ENCODE measurements at places on chromosomes 5 and 9. TPM values are rescaled to one million over a fixed set of nuclear protein-coding genes. Genes with fewer than 3 reads are reported as not detected.

GRCh38 chr5:74201334-74202081, 439.0 kb downstream of the ENC1 start:
- no peak for DNase-seq

- no peak for DNase-seq
Observed at GRCh38 chr9:81814794-81815464, 113.3 kb upstream of the SPATA31D4 start.

The NEURL1B gene
- total RNA-seq: 19.7 TPM

DNA sequence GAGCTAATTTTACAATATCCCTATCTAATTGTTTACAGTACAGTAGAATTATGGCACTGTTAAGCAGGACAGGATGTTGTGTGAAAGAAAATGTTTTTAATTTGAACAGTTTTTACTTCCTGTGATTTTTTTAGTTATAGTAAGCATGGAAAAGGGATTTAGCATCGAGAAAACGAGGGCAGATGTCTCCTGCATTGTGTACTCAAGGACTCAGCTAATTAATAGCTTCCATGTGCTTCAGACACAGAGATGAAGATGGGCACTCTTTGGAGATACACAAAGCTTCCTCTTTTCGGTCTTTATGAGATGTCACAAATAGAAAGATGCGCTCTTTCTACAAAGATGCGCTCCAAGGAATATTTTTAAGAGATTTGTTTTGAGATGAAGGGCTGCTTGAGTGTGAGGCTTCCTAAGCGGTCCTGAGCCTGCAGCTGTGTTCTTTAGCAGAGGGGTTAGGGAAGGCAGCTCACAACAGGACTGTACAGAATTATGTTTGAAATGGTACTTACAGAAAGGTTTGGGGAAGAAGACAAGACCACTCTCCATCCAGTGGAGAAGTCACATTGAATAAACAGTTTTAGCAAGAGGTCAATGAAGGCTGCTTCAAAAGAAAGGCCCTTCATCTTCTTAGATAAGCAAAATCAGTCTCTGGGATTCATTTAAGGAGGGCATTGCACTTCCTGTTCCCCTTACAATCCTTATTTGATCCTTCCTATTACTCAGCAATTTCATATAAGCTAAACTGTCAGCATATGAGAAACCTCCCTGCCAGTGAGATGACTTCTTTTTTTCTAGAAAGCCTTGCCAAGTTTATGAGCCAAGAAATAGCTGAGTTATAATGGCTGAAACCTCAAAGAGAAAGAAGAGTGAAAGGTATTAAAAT, 311.5 kb downstream of the EFNA5 start:
- no peak for DNase-seq

DNA sequence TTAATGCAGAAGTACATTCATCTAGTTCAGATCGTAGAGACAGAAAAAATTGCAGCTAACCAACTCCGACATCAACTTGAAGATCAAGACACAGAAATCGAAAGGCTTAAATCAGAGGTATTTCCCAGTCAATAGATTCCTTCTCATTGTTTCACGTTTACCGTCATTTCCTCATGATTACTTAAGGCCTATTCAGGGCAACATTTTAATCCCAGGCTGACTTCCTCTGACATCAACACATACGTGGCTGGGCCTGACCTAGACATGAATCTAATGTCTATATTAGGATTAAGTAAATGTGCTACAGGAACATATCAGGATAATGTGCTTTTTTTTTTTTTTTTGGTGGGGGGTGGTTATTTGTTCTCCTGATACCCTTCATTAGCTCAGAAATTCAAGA, 107.9 kb downstream of the RASGRF2 start:
- DNase-seq: no peak

The GFI1B gene
- not detected for total RNA-seq

DNA sequence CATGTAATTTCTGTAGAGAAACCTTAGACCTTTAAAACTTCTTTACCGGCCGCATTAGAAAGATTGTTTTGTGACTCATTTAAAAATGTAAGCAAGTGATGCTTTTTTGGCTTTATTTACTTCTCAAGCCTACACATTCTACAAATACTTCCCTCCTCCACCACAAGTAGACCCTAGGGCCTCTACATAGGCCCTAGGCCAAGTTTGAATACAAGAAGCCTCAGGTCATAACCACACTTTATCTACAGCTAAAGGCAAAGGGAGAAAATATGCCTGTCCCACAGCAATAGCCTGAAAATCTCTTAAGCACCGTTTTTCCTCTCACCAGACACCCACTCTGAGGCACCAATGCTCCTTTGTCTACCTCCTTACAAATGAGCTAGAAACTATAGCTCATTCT, 53.9 kb downstream of the CSNK1A1 start:
- DNase-seq: no peak

DNA sequence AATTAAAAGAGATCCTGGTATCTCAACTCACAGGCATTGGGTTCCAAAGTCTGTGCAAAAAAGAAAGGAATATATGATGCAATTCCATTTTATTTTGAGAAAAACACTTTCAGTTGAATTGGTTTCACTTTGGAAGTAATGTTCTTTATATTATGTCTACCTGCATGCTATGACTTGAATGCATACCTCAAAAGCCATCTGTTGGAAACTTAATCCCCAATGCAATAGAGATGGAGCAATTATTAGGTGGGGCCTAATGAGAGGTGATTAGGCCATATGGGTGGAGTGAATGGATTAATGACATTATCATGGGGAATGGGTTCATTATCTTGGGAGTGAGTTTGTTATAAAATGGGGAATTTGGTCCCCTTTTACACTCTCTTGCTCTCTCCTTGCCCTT, 293.3 kb downstream of the CSNK1G3 start:
- no peak for DNase-seq

GRCh38 chr5:10333154-10334006, 20.1 kb upstream of the MARCHF6 start:
- peak; percentile 81 for DNase-seq

The PFN3 gene
- not detected for total RNA-seq

The SLC25A2 gene
- not detected for total RNA-seq

DNA sequence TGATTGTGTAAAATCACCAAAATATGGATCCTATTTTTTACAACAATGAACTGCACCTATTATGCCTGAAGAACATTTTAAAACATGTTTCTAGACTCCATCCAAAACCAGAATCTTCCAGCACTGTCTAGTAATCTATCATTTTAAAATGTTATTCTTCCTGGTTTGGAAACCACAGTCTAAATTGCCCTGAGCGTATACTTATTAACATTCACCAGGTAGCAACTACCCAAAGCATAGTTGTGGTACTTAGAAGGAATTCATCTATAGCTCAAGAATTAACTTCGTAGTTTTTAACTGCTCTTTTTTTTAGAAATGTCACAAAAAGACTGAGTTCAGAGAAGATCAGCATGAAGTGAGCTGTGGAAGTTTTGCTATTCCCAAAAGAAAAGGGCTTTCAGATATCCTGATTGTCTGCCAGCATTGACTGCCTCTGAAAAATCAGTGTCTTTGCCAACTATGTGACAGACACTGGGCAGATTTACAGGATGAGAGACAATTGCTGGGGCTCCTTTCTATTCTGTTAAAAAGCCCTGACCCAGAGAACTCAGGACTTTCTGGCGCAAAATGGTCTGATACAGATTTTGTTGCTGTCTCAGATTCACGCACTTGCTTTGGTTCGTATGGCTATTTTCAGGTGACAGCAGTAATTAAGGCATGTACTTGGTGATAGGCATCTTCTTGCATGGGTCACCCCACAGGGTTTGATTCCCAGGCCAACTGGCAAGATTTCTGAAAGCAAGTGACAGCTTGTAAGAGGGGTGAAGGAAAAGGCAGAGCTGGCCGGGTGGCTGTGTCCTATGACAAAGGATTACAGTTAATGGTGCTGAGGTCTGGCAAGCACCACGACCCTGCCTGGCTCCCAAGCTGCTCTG, 152.5 kb upstream of the RAI14 start:
- no peak for DNase-seq

The PIP5K1B gene
- 27.1 TPM for total RNA-seq

The CYSRT1 gene
- not detected for total RNA-seq

DNA sequence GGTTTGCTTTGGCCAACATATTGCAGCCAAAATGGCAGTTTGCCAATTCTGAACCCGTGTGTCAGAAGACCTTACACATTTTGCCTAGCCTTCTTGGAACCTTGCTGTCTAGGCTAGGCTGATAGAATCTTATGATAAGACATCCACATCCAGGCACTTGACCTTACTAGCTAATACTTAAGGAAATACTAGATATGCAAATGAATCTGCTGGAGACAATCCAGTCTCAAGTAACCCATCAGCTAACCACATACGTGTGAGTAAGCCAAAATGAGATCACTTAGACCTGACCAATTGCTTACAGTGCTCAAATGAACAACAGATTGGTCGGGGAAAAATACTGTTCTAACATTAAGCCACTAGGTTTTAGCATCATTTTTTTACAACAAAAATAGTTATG, 1504.6 kb upstream of the CDH9 start:
- DNase-seq: no peak

DNA sequence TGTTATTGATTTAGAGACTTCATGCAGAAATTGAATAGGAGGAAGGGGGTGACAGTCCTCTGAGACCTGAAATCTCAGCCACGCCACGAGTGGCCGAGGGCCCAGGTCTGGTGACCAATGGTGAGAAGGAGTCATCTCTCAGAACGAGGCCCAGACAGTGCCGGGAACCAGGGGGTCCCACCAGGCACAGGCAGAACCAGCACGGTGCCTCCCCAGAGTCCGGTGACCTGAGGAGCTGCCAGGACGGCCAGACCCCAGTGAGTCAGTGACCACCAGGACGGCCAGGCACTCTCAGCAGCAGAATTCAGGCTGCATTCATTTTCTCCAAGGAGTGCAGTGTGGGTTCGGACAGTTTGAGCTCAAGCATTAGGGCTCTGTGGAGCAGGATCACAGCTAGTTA, 43.8 kb upstream of the NKD2 start:
- DNase-seq: peak; percentile 36

DNA sequence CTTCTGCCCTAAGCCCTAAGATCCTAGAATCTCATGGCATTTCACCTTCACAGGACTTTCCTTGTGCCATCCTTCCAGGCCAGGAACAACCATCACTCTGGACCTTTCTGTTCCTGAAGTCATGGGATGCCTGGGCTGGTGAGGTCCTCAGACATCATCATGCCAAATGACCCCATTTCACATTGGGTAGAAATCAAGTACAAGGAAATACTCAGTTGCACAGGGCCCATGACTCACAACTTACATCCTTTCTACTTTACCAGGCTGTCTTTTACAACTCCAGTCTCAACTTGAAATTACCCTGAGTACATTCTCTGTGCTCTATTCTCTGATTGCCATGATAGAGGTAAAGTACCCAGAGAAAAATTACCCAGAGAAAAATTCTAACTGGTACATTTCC, 167.1 kb downstream of the PIK3R1 start:
- no peak for DNase-seq

- DNase-seq: no peak
Observed at GRCh38 chr9:131099102-131099606, 2.8 kb downstream of the AIF1L start.

DNA sequence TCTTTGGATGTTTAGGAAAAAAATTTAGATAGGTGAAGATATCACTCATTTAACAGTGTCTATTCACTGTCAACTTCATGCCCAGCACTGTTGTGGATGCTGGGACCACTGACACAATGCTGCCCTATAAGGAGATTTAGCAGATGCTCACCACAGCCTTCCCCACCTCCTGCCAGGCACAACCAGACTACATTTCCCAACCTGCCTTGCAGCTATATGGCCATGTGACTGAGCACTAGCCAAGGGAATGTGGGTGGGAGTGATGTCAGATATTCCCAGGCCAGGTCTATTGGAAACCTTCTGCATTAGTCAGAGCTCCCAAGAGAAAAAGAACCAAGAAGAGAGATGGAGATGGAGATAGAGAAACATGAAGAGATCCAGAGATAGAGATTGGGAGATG, 302.6 kb upstream of the TAS2R1 start:
- no peak for DNase-seq
